ENCODE measurements at places on chromosomes 1 and 21.

GRCh38 chr1:101394041-101394440 is 157.2 kb downstream of the S1PR1 start:
- DNase-seq, result no peak

- no peak for DNase-seq
Observed at GRCh38 chr1:186473047-186473446, 12.1 kb upstream of the PDC start.

GRCh38 chr1:243801378-243801777 is 48.7 kb downstream of the AKT3 start:
- DNase-seq, result no peak

- DNase-seq, result no peak
Observed at GRCh38 chr1:27795601-27796000, 22.6 kb downstream of the STX12 start.

DNA sequence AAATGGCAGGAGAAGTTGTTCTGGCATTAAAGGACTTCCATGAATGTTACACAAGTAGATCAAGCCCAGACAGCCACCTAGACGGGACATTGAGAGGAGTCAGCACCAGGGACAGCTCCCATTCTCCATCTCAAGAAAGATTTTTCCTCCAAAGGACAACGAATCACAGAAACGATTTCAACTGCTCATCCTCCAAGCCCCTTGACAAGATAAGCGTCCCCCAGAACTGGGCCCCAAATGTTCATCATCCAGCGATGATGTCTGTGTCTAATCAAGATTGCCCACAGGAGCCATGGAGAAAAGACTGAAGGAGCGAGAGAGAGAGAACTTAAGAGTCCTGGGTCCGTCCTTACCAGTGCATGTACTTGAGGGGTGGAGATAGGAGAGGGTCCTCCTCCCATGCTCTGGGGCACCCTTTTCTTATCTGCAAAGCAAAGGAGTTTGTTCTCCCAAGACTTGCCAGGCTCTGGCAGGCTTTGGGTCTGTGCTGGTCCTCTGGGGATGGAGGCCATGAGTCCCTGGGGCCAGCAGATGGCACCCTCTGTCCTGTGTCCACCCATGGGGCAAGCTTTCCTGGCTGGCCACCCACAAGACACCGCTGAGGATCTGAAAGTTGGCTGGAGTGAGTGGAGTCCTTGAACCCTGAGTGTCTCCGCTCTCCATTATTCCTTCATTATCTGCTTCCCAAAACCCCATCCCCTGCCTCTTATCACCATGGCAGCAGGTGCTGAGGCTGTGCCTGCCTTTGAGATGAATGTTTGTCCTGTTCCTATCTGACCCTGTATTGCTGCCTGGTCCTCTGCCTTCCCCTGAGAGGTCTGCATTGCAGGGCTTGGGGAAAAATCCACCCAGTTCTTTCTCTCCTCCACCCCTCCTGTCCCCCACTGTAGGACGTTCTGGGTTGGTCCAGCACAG is 164.6 kb downstream of the ACTL8 start:
- no peak for DNase-seq

GRCh38 chr1:184649451-184649888 is 105.2 kb downstream of the EDEM3 start:
- DNase-seq, result no peak

GRCh38 chr1:20210736-20211460 is 24.6 kb upstream of the PLA2G2C start:
- DNase-seq, result no peak

DNA sequence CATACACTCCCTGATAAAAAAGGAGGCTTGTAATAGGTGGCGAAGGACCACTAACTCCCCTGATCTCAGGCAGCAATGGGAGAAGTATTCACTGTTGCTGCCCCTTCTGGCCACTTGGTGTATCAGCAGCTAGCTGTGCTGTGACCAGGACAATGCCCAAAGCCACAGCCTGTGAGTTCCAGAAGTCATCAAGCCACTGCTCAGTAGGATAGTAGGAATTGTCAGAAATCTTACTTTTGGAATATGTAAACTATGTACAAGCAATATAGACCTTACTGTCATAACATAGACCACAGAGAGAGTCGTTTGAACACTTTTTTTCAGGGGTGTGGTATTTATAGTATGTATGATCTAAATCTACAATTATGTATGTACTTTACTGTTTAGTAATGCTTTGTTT is 248.3 kb upstream of the CAMK1G start:
- no peak for DNase-seq

- DNase-seq, result no peak
Observed at GRCh38 chr1:25137106-25137505, 95.2 kb downstream of the SYF2 start.

DNA sequence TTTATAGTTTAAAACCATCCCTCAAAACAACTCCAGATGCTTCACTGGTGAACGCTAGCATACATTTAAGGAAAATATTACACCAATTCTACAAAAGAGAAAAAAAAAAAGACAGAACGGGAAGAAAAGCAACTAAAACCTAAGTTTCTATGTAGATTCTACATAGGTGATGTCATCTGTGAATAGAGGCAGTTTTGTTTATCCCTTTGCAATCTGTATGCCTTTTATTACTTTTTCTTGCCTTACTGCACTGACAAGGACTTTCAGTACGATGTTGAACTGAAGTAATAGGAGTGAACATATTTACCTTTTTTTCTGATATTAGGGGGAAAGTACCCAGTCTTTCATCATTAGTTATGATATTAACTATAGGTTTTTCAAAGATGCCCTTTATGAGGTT is 101.7 kb upstream of the HAO2 start:
- no peak for DNase-seq

DNA sequence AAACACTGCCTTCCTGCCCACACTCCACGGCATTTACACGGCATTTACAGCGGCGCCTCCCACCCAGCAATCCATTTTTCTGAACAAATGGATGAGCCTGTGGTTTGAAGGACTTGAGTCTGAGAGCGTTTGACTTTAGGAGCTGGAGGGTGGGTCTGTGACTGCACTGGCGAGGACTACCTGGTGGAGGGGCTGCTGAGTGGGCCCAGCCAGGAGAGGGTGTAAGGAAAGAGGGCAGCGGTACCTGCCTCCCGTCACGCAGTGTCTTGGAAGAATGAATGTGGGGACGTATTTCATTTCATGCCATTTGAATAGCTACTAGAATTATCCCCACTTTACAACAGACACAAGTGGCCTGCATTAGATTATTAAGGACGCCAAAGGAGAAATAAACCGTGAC is 62.9 kb downstream of the B3GALT5 start:
- DNase-seq, result no peak

DNA sequence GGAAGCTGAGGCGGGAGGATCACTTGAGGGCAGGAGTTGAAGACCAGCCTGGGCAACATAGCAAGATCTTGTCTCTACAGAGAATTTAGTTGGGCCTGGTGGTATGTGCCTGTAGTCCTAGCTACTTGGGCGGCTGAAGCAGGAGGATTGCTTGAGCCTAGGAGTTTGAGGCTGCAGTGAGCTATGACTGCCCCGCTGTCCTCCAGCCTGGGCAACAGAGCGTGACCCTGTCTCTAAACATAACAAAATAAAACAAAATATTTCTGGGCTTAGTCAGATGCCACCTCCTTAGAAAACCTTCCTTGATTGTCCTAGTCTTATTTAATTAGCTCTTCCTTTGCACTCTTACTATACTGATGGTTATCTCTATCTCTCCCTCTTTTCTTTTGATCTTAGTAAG is 8.5 kb downstream of the TGFB2 start:
- DNase-seq, result no peak

DNA sequence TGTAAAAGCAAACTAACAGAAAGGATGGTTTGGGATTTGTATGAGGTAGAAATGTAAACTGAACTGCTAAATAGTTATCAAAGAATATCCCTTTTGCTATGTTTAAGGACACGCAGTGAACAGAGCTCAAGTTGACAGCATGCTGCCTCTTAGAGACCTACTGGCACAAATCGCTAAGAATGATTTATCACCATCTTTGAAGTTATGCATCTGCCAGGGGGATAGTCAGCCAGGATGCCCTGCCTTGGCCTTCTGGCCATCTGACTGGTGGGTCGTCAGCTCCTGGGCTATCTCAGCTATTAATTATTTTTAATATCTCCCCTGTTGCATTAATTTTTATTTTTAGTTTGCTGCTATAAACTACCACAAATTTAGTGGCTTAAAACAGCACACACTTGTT is 334.8 kb upstream of the KAZN start:
- no peak for DNase-seq
